Stimulated activated CD8-positive, alpha-beta memory T cell treated with anti-CD3 and anti-CD28 coated beads, Interleukin-7, amount 100 ng/mL, for 1 hour (primary cell): ENCODE measurements at places on chromosomes 2 and 18.

DNA sequence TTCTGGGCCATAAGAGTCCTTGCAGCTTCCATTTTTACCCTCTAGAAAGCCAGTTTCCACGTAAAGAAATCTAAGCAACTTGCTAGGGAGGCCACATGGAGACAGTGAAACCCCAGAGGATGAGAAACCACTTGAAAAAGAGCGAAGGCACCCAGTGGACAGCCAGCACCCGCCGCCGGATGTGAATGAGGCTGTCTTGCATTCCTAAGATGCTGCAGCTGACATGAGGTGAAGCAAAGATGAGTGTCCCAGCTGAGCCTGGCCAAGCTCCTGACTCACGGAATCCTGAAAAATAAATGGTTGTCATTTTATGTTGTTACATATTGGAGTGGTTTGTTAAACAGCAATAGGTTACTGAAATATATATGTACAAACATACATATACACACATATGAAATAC lies 65.9 kb upstream of the STPG4 start:
- DNase-seq = no peak

- no peak for DNase-seq
These were observed 1089.9 kb upstream of the SLC39A10 start for GRCh38 chr2:194566907-194567660.

DNA sequence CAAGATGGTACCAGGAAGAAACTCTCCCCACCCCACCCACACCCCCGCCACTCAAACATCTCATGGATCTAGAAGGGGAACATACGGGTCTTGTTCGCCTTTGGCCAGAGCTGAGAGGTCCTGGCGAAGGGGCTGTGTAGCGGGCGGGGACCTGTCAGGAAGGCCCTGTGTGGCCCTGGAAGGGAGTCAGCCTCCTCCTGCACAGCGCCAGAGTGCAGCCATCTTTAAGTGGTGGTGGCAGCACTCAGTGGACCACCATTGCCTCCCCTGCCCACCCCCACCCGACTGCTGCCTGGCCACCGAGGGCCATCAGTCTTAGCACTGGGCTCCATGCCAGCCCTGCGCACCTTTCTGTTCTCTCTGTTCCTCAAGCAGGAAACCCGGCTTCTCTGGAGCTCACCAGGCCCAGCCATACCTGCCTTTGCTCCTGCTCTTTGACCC lies 11.6 kb upstream of the FAHD2A start:
- DNase-seq = no peak

DNA sequence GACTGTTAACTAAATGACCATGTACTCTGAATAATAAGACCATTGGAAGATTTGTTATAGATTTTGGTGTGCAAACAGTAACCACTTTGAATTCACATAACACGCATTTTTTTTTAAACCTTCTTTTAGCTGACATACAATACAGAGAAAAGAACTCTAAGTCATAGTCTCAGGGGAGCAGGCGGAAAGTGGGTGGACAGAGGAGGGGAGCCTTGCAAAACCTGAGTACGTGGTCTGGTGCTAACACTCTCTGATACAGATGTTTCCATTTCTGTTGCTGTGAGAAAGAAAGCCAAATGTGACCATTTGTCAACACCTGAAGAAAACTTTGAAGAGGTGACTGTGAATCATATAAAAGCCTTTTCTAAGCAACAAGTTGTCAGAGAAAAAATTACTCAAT lies 151.8 kb upstream of the GCFC2 start:
- DNase-seq = no peak

DNA sequence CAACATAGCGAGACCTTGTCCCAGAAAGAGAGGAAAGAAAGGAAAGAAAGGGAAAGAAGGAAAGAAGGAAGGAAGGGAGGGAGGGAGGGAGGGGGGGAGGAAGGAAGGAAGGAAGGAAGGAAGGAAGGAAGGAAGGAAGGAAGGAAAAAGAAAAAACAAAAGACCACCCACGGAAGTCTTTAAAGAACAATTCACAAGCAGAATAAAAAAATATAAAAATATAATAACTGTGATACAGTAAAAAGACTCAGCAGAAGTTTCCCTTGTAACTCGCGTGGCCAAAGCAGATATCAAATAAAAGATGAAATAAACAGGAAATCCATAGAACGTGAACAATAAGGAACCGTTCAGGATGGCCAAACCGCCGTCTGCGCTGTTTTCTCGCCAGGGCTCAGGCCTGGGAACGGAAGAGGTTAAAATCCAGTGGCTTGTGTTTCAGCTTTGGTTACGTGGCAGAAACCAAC lies 1.2 kb upstream of the SLC1A4 start:
- no peak for DNase-seq
